ENCODE measurements at places on chromosomes 4 and X.

DNA sequence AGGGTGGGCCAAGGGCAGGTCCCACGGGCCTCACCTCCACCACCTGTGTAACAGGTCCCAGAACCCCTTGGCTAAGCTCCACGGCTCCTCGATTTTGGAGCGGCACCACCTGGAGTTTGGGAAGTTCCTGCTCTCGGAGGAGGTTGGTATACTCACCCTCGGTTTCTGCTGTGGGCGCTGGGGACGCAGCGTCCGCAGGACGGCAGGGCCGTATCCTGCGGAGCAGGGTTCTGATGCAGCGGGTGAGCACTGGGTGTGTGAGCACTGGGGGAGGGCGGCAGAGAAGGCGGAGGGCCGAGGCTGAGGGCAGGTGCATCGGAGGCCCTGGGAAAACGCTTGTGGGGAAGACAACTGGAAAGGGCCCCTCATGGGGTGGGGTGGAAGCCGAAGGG, 11.0 kb downstream of the ATP5ME start:
- H3K36me3 ChIP-seq = no peaks in the 10 kb centered on the region
- no peak overlapping the region for H3K4me3 ChIP-seq
- no peaks in the 10 kb centered on the region for H3K4me1 ChIP-seq
- DNase-seq = no peak
- no peak overlapping the region for H3K27ac ChIP-seq
- peaks cover 4% of the 10 kb centered on the region for H3K27me3 ChIP-seq

GRCh38 chr4:155974476-155974749, 20.7 kb upstream of the CTSO start:
- peak; percentile 17 for DNase-seq
- H3K27me3 ChIP-seq = no peaks in the 10 kb centered on the region
- no peaks in the 10 kb centered on the region for H3K36me3 ChIP-seq
- no peak overlapping the region for H3K27ac ChIP-seq

- H3K27ac ChIP-seq = no peak overlapping the region
- H3K36me3 ChIP-seq = no peaks in the 10 kb centered on the region
- H3K27me3 ChIP-seq = no peaks in the 10 kb centered on the region
- H3K4me1 ChIP-seq = peaks cover 2% of the 10 kb centered on the region
These were observed 77.9 kb downstream of the LRRC66 start for GRCh38 chr4:51942108-51942832.

- no peaks in the 10 kb centered on the region for H3K27me3 ChIP-seq
- DNase-seq = no peak
- H3K4me1 ChIP-seq = no peaks in the 10 kb centered on the region
- H3K27ac ChIP-seq = no peak overlapping the region
- no peaks in the 10 kb centered on the region for H3K36me3 ChIP-seq
These were observed 87.2 kb downstream of the MAPK10 start for GRCh38 chr4:86272669-86273068.

GRCh38 chr4:47530801-47531200, 45.7 kb downstream of the ATP10D start:
- no peak overlapping the region for H3K4me3 ChIP-seq
- no peak overlapping the region for H3K27ac ChIP-seq
- peaks cover 14% of the 10 kb centered on the region for H3K4me1 ChIP-seq
- H3K27me3 ChIP-seq = no peaks in the 10 kb centered on the region
- peaks cover 1% of the 10 kb centered on the region for H3K36me3 ChIP-seq

DNA sequence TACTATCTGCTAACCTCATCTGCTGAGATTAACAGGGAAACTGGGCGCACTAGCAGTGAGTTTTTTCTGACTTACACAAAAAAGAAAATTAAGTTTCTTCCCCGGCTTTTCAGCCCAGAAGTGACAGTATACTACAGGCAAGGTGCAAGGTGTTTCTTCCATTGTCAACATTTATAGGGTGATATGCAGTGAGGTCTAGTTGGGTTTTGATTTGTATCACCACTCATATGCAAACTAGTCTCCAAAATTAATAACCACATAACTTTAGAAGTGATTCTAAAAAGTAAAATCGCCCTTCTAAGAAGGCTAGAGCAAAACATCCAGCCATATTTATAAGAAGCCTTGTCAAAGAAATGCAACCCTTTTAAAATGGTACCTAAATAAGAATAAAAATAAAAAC, 640.1 kb downstream of the ARAP2 start:
- no peak overlapping the region for H3K4me3 ChIP-seq
- DNase-seq = no peak
- no peaks in the 10 kb centered on the region for H3K36me3 ChIP-seq
- no peaks in the 10 kb centered on the region for H3K4me1 ChIP-seq

- H3K4me3 ChIP-seq = no peak overlapping the region
- H3K27me3 ChIP-seq = no peaks in the 10 kb centered on the region
- DNase-seq = no peak
- no peaks in the 10 kb centered on the region for H3K36me3 ChIP-seq
These were observed 122.9 kb downstream of the LDB2 start for GRCh38 chr4:16775411-16776154.

DNA sequence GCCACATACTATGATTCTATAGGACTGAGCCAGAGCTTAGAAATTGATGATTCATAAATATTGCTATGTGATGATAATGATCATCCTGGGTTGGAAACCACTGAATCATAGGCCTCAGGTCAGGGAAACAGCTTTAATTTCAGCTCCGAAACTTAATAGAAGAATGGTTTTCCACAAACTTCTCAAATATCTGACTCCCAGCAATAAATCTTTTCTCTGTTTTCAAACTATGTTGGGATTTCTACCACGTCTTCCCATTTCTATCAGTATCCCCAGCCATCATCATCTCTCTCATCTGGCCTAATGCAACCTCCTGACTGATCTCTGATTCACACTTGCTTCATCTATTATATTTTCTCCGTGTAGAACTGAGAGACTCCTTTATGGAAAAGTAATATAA, 521.8 kb upstream of the AGA start:
- no peak overlapping the region for H3K4me3 ChIP-seq
- H3K4me1 ChIP-seq = peaks cover 2% of the 10 kb centered on the region
- H3K27me3 ChIP-seq = no peaks in the 10 kb centered on the region
- DNase-seq = peak; percentile 67

- H3K4me3 ChIP-seq = no peak overlapping the region
- H3K36me3 ChIP-seq = no peaks in the 10 kb centered on the region
- DNase-seq = peak; percentile 95
These were observed 124.2 kb downstream of the C4orf51 start for GRCh38 chr4:145804116-145804515.

GRCh38 chrX:153365670-153366069, 31.7 kb downstream of the ZNF275 start:
- no peak overlapping the region for H3K4me3 ChIP-seq
- no peak overlapping the region for H3K27ac ChIP-seq
- DNase-seq = no peak
- H3K4me1 ChIP-seq = no peaks in the 10 kb centered on the region
- peaks cover 3% of the 10 kb centered on the region for H3K27me3 ChIP-seq
- H3K36me3 ChIP-seq = no peaks in the 10 kb centered on the region

DNA sequence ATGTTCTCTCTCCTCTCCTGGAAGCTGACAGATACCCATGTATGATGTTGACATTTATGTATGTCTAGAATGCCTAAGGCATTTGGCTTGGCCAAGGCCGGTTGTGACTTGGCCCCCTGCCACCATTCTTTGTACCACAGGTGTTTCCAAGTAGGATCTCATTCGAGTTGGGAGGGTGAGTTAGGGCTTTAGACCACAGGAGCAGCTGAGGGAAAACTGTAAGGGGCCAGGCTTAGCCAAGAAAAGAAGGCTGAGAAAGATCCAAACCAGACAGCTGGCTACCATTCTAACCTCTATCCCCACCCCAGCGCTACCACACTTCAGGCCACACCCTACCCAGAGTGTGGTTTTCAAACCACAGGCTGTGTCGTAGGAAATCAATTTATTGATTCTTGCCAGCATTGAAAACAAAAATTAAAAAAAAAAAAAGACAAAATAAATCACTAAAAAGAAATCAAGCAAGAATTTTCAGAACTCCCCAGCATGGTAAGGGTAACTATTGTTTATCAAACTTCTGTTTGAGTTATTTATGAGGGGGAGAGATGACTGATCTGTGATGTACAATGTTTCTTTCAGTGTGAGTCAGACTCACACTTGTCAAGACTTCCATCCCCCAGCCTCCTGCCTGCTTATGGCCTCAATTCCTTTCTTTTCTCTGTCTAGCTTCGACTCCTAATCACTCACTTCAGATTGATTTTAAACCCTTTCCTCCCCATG, 9.9 kb downstream of the TMSB4X start:
- H3K36me3 ChIP-seq = no peaks in the 10 kb centered on the region
- H3K27ac ChIP-seq = no peak overlapping the region
- H3K4me1 ChIP-seq = no peaks in the 10 kb centered on the region
- DNase-seq = peak; percentile 35
- no peaks in the 10 kb centered on the region for H3K27me3 ChIP-seq

DNA sequence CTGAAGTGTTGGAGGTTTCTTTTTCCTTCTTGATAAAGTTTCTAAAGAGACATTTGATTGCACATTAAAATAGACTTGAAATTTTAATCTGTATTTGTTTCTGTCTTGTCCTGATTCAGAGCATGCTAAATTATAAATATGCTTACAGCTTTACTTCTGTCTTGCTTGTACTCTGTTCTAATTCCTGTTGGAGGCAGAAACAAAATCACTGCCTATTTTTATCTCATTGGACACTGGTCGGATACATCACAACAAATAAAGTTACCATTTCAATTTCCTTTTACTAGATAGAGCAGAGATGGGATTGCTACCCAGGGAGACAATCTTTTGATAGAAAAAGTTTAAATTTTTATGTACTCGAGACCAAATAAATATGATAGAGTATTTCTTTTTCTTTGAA, 6.9 kb downstream of the ANK2 start:
- no peaks in the 10 kb centered on the region for H3K36me3 ChIP-seq
- no peak for DNase-seq
- H3K27me3 ChIP-seq = no peaks in the 10 kb centered on the region
- no peak overlapping the region for H3K27ac ChIP-seq
- H3K4me3 ChIP-seq = no peak overlapping the region
- no peaks in the 10 kb centered on the region for H3K4me1 ChIP-seq

DNA sequence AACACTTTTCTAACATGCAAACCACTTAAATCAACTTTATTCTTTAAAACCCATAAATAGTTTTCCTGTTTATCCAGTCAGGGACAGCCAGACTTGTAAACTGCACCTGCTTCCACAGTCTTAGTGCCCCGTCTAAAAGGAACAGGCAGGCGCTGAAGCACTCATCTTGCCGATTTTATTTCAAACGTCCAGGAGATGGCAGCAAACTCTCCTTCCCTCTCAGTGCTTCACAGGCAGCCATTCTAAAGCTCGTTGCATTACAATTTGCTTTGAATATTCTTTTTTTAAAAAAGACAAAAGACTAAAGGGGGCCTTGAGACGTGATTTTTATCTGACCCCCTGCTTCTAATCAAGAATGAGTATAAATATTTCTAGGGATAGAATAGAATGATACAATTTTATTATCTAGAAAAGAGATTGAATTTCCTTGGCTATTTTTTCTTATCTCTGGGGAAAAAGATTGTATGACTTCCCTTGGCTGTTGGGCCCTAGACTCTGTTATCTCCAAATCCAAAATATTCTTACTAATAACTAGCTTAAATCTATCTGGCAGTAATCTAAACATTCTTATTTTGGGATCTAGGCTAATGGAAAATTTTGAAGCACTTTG, 93.6 kb upstream of the MYOZ2 start:
- peaks cover 12% of the 10 kb centered on the region for H3K4me1 ChIP-seq
- no peaks in the 10 kb centered on the region for H3K36me3 ChIP-seq
- H3K4me3 ChIP-seq = no peak overlapping the region
- peak overlapping the region; percentile 100 for H3K27ac ChIP-seq
- peak; percentile 83 for DNase-seq
- no peaks in the 10 kb centered on the region for H3K27me3 ChIP-seq

DNA sequence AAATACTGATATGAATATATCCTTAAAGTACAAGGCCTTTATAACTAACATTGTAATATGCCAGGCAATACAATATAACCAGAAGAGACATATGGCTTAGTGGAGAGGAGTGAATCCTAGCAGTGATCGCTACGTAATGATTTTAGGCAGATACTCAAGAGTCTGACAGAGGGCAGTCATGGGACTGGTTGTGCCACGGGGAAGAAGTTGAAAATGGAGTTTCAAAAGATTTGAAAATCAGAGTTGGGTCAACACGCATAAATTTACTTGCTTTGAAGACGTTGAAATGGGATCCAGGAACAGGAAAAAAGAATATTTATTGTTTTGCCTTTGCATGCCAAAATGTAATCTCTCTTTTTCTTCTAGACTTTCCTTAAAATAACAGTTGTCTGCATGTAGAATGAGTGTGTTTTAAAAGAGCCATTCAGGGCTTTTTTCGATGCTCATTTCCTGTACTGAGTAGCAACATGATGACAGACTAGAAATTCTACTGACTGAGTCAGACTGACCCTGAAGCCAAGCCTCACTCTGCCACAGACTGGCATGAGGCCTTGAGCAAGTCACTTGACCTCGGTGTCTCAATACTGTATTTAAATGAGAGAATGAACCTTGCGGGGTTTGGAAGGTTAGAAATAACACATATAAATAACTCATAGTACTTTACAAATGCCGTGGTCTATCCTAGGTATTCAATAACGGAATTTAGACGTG, 8.1 kb upstream of the SMS start:
- H3K4me1 ChIP-seq = peaks cover 10% of the 10 kb centered on the region
- no peaks in the 10 kb centered on the region for H3K36me3 ChIP-seq
- H3K4me3 ChIP-seq = no peak overlapping the region
- DNase-seq = peak; percentile 97
- no peaks in the 10 kb centered on the region for H3K27me3 ChIP-seq

- no peak for DNase-seq
- H3K4me1 ChIP-seq = no peaks in the 10 kb centered on the region
- H3K36me3 ChIP-seq = no peaks in the 10 kb centered on the region
- no peak overlapping the region for H3K4me3 ChIP-seq
- no peak overlapping the region for H3K27ac ChIP-seq
These were observed 7.9 kb upstream of the MBTPS2 start for GRCh38 chrX:21831496-21831895.

GRCh38 chrX:80807606-80807991, 2.1 kb downstream of the BRWD3 start:
- H3K36me3 ChIP-seq = no peaks in the 10 kb centered on the region
- no peaks in the 10 kb centered on the region for H3K27me3 ChIP-seq
- H3K4me3 ChIP-seq = peak overlapping the region; percentile 59
- H3K4me1 ChIP-seq = no peaks in the 10 kb centered on the region
- H3K27ac ChIP-seq = peak overlapping the region; percentile 48
- DNase-seq = no peak

GRCh38 chr4:83269256-83269655, 15.3 kb downstream of the COQ2 start:
- no peak for DNase-seq
- H3K4me3 ChIP-seq = no peak overlapping the region
- H3K27me3 ChIP-seq = no peaks in the 10 kb centered on the region
- peaks cover 2% of the 10 kb centered on the region for H3K4me1 ChIP-seq
- peaks cover 3% of the 10 kb centered on the region for H3K36me3 ChIP-seq

Data from IMR-90 (cell line).